ENCODE measurements at places on chromosomes 11 and 22.
A peak's percentile ranks its signal among the peaks of the same experiment; 100 is the strongest.

GRCh38 chr22:37148742-37149665 is 712 bp downstream of the IL2RB start:
- DNase-seq = no peak

- DNase-seq = no peak
Measured at GRCh38 chr11:47560426-47560825, 5.0 kb upstream of the PTPMT1 start.

GRCh38 chr11:47946682-47947559 is 33.4 kb upstream of the PTPRJ start:
- DNase-seq = peak; percentile 57

- no peak for DNase-seq
Measured at GRCh38 chr11:45178890-45179671, 32.6 kb downstream of the PRDM11 start.

GRCh38 chr11:31874631-31875191 is 63.6 kb upstream of the PAX6 start:
- DNase-seq = no peak

DNA sequence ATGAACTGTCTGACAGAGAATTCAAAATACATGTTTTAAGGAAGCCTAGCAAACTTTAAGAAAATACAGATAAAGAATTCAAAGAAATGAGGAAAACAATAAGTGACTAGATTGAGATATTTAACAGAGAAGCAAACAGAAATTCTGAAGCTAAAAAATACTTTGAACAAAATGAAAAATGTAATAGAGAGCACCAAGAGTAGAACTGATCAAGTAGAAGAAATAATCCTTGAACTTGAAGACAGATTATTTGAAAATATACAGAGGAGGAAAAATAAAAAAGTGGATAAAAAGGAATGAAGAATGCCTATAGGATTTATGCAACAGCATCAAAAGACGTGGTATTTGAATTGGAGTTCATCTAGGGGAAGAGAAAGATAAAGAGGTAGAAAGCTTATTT is 101.9 kb upstream of the OR4B1 start:
- no peak for DNase-seq

- no peak for DNase-seq
Measured at GRCh38 chr22:39943337-39943736, 16.9 kb upstream of the TMA7B start.

DNA sequence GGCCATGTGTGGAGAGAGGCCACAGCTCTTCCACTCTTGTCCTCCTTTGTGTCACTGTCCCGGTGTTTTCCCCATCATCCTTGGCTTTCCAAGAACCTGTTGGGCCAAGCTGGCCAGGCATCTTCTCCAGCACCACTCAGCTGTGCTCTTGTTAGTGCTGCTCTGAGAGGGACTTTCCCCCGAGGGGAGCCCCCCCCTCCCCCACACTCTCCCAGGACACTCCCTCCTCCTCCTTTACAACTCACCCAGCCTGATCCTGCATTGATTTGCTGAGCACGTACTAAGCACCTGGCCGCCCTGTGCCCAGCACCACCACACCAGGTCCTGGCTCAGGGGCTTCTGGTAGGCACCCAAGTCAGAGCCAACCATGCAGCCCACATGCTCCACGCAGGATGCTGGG is 13.2 kb downstream of the TP53AIP1 start:
- DNase-seq = no peak

- DNase-seq = no peak
Measured at GRCh38 chr22:45877036-45877380, 100.0 kb downstream of the WNT7B start.

GRCh38 chr11:69804769-69805508 is 14.3 kb downstream of the FGF3 start:
- peak; percentile 82 for DNase-seq

GRCh38 chr11:34757026-34757451 is 136.1 kb downstream of the EHF start:
- DNase-seq = no peak

- no peak for DNase-seq
Measured at GRCh38 chr11:7977232-7977917, 9.8 kb upstream of the EIF3F start.

- DNase-seq = no peak
Measured at GRCh38 chr11:35162745-35163144, 23.8 kb downstream of the CD44 start.

- DNase-seq = no peak
Measured at GRCh38 chr11:66259956-66260355, 8.5 kb upstream of the RAB1B start.

- DNase-seq = no peak
Measured at GRCh38 chr22:17554814-17555213, 8.5 kb upstream of the SLC25A18 start.

DNA sequence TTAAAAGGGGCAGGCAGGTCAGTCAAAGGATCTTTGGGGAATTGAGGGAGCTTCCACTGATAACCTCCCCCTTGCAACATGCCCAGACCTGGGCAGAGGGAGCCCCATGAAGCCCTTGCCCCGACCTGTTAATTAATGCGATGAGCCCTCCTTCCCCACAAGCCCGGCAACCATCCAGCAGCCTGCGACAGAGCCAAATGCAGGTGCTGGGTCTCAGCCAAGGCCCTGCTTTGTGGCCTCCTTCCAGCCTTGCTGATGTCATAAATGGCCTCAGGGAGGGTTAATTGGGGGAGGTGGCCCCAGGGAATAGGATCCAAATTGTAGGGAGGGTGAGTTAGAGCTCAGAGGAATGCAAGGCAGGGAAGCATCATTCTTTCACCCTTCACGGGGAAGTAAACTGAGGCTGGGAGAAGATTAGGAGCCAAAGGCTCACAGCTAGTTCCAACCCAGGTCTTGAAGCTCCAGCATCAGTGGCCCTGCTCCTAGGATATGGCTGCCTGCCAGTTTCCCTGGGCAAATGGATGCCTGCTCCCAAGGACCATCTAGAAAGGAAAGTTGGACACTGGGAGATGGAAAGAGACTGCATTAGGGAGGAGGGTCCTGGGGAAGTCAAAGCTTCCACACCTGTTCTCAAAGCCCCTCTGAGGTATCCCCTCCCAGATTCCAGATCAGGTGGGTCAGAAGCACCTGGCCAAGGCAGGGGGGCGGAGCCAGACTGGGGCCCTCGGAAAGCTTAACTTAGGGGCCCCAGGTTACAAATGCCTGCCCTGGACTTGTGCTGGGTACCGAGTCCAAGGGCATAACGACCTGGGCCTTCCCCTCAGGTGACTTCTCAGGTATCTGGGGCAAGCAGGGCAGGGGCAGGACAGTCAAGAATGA is 34.1 kb downstream of the LMO1 start:
- DNase-seq = peak; percentile 62

DNA sequence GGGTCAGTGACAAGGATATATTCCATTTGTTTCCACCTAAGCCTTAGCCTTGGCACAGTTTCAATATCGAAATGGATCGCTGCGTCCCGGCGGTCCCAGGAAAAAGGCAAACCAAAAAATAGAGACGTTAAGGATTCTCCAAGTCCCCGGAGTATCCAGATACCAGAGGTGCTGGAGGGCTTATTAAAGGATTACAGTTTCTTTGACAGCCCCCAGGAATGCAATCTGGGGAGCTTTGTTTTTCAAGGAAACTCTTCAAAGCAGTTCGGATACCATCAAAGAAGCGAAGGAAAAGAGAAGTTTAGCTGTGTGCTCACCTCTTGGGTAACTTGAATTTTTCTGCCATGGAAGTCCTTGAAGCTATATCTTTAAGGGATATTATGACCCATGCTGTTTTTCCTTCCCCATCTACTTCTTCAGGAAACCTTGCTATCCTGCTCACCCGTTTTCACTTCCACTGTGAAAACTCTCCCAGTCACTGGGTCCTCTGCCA is 600 bp upstream of the GPR83 start:
- DNase-seq = no peak

- DNase-seq = peak; percentile 56
Measured at GRCh38 chr11:19200410-19201201, 1.2 kb downstream of the CSRP3 start.

- DNase-seq = no peak
Measured at GRCh38 chr22:26616650-26617049, 1.2 kb downstream of the CRYBB1 start.

DNA sequence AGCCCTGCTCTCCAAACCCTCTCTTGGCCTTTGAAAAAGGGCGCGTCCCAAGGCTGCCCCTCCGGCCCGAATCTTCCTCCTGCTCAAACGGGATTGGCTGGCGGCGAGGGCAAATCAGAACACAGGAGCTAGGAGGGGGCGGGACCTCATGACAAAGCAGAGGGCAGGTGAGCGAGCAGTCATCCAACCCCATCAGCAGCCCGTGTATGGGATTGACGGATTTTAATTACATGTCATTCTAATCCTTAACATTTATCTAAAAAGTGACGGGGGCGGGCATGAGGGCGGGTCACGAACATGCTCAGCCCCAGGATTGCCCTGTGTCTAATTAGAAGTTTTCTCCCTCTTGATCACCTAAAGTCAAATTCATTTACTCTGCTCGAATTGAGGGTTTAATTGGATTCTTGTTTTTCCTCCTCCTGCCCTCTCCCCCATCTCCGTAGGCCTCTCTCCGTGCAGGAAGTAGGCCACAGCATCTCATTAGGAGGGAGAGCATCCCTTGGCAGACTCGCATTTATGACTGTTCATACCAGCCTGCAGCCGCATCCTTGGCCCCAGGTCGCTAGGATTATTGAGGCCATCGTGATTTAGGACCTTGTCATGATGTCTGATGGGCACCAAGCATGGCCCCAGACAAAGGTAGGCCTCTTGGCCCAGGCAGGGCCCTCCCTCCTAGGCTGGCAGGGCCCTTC is 147.1 kb downstream of the CHST1 start:
- DNase-seq = no peak

DNA sequence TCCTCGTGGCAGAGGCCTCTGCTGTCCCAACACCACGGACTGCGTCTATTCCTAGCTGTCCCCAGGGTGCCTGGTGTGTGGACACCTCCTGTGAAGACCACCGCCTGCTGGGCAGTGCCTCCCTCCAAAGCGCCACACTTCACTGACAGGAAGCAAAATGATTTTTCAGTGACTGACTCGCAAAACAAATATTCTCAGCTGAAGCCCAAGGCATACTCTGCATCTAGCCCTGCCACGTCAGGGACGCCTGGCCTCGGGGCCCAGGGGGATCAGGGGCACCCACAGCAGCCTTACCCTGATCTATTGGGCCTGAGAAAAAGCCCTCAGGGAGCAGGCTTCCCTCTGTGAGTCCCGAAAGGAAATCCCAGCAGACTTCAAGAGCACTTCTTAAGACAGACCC is 2.2 kb downstream of the BRD1 start:
- DNase-seq = no peak

DNA sequence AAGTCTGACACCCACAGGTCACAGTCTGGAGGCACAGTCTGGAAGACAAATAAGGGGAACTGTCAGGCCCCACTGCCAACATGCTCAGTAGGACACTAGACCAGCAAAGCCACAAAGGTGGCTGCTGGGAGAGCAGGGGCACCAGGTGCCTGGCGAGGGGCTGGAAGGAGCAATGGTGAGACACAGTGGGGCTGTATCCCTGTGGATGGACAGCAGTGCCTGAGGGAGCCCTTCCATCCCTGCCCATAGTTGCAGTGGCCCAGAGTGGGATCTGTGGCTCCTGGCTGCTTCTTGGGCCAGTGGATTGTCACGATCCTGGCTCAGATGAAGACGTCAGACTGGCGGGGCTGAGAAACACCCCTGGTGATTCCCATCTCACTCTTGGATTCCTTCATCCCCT is 154.6 kb downstream of the DSCAML1 start:
- no peak for DNase-seq

- no peak for DNase-seq
Measured at GRCh38 chr11:36053862-36054261, 110.0 kb downstream of the LDLRAD3 start.

GRCh38 chr22:46748908-46749675 is 11.0 kb upstream of the CERK start:
- DNase-seq = peak; percentile 28

GRCh38 chr11:26865703-26866102 is 128.2 kb upstream of the FIBIN start:
- DNase-seq = no peak

DNA sequence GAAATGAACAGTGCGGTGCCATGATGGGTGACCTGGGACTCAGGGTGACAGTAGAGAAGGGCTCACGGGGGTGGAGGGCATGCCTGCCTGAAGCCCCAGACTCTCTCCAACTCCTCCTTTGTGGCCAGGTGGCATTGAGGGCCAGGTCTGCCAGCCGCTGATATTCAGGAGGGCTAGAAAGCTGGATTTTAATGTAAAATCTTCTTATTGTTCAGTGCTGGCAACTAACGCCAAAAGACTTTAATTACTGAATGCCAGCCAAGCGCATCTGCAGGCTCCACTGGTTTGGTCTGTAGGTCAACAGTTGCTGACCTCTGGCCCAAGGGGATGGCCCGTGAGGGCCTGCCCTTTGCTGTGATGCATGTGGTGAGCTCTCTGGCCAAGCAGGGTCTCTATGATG is 10.3 kb downstream of the MRGPRG start:
- no peak for DNase-seq

DNA sequence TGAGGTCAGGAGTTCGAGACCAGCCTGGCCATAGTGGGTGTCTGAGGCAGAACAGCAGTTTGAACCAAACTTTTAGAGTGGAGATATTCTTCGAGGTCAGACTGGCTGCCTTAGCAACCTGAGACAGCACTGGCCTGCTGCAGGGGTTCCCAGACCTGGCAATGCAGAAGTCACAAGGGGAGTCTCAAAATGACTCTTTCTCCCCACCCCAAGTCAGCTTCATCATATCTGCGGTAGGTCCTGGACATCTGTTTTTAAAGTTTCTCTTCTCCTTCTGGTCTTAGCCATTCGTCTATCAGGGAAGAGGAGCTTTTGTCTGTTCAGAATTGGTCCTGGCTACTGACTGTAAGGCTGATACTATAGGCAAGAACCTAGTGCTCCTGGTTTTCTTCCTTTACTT is 14.5 kb upstream of the CLMP start:
- DNase-seq = no peak

GRCh38 chr11:77026221-77026620 is 8.0 kb upstream of the B3GNT6 start:
- DNase-seq = no peak

DNA sequence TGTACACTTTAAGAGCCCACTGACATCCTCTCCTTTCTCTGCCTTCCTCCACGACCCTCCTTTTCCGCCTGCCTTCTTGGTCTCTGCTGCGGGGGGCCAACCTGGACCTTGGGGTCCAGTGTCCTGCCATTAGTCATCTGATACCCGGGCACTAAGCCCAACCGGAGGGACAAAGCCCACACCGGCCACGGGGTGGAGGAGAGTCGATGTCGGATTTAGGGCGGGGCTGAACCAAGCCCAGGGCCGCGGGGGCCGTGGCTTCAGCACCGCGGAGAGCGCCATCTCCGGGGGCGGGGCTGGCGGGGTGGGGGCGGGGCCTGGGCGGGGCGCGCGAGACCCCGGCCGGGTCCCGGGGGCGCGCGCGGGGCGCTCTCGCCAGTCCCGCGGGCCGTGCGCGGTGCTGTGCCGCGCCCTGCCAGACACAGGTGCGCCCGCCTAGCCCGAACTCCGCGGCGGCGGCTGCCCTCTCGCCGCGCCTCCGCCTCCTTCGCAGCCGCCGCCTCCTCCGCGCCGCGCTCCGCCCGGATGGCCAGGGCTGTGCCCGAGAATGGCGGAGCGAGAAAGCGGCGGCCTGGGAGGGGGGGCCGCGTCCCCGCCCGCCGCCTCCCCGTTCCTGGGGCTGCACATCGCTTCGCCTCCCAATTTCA is at the start of gene MAPK8IP1:
TSS of gene MAPK8IP1 (plus strand) at position 378 of the 647 bp plus-strand sequence. CDS start at position 548, 170 bp downstream.
- peak; percentile 55 for DNase-seq

GRCh38 chr11:62427630-62428233 is 8.9 kb downstream of the SCGB1A1 start:
- no peak for DNase-seq

GRCh38 chr11:36598051-36598450 is at the start of gene RAG2:
RAG2 (minus strand) TSS chr11:36598236; CDS start chr11:36594168, 4,068 bp downstream.
- DNase-seq = no peak

Measured in heart left ventricle (tissue), 16 donors.